ENCODE measurements at places on chromosomes 5 and 9.

DNA sequence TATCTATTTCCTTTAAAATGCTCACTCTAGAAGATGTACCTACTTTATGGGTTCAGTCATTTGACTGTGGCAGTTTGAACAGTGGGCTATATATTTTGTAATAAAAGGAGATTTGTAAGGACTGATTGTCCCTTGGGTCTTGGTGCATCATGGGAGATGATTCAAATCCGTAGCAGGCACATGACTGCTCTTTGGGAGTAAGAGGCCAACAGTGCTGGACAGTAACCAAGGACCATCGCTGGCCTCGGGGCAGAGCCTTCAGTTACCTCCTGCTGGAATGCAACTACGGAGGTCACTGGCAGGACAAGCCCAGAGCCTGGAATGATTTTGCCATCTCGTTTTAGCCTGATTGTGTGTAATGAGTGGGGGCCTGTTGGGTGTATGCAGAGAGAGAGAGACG is 7.0 kb upstream of the MAMDC2 start:
- DNase-seq, result no peak

DNA sequence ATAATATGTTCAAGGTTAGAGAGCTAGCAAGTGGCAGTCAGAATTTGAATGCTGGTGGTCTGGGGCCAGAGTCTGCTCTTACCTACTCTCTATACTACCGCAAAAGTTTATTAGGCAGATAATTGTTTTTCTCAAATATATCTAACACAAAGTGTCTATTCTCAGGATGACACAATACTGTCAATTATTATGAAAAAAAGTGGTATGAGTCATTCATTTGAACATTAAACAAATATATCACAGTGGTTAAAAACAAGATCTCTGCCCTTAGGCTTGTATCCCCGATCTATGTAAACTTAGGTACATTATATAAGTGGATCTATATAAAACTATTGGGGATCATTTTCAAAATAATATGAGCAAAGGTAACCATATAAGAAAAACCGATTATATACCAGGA is 354.9 kb downstream of the CETN3 start:
- DNase-seq, result no peak

- no peak for DNase-seq
These were observed 13.2 kb downstream of the DOCK8 start for GRCh38 chr9:227860-228259.

DNA sequence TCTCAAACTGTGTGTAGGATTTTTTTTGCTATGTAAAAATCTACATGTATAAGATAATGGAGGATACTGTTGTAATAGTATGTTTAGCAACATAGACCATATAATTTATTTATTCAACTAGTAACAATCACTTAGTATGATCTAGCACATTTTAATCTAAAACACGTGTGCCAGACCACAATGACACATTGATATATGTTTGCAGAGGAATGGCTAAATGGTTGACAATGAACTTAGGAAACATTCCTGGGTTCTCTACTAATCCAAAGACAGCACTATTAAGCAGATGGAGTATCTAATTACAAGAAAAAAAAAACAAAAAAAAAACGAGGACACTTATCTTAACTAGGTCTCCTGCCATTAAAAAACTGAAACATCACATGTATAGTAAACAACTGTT is 261.7 kb upstream of the PAPPA start:
- DNase-seq, result no peak

- DNase-seq, result no peak
These were observed 24.2 kb downstream of the ABO start for GRCh38 chr9:133250741-133251170.

- no peak for DNase-seq
These were observed 17.0 kb downstream of the FGFR4 start for GRCh38 chr5:177103523-177104253.

DNA sequence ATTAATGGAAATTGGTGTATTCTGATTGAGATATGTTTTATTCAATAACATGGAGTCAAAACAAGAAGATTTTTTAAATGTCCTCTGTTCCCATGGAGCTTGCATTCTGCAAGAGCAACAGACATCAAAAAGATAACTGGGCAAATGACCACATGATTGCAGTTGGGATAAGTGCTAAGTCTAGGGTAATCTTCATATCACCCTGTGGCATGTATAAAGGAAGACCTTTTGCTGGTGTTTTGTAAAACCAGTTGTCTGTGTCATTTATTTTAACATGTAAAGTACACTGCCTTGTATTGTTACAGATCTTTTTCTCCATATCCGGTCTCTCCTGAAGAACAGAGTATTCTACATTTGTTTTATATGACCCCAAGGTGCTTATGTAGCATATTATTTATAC is 44.0 kb downstream of the PTCD2 start:
- no peak for DNase-seq

DNA sequence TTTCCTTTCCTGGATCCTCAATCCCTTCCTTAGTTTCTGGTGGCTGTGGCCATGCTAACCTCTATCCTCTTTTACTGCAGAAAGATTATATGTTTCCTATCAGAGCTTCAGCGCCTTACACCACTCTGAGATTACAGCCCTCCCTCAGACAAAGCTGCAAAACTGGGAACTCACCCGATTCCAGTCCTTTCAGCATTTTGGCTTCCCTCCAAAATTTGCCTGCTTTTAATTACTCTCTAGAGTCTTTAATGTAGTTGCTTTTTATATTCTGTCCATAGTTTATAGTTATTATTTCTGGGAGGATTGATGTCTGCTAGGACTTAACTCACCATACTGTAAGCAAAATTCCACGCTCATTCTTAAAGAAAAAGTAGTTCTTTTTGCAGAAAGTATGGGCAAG is 110.2 kb downstream of the NSG2 start:
- no peak for DNase-seq

DNA sequence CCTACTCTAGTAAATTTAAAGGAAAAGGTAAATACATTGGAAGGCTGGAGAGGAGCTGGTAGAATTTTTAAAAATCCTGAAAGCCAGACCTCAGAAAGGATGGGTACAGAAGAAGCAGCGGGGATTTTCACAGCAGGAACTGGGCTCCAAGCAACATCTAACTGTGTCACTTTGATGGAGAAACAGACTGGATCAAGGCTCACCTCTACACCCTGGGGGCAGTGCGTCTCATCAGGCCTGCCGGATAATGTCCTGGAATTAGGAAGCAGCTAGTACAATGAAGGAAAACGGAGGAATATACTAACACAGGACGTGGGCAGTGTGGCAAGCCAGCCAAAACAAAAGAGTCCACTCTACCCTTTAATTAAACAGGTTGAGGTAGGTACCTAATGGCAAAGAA is 463.6 kb downstream of the TAF11L14 start:
- no peak for DNase-seq
